Bone marrow (tissue), 2 donors: ENCODE measurements at places on chromosomes 2 and 18.

GRCh38 chr2:199456383-199457146, 1.2 kb downstream of the SATB2 start:
- no peak for DNase-seq

GRCh38 chr2:143334837-143335236, 205.6 kb downstream of the ARHGAP15 start:
- no peak for DNase-seq

GRCh38 chr2:126981476-126981875, 82.8 kb downstream of the TEX51 start:
- no peak for DNase-seq

DNA sequence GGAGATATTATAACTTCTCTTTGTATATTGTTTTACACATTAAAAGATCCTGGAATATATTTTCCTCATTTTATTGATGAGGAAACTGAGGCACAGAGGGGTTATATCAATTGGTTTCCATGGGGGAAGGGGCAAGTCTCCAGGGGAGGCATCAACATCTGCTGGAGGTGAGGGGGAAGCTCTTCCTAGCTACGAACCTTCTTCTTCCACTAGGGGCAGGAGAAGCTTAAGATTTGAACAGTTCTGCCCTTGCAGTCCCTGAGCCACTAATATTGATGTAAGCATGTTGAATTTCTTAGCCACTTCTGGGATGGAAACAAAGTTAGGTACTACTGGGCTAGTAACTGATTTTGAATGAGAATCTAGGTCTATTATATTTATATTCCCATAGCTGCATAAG, 140.1 kb upstream of the AQP4 start:
- no peak for DNase-seq

GRCh38 chr2:45191976-45192375, 182.7 kb upstream of the SIX2 start:
- no peak for DNase-seq
